ENCODE measurements at places on chromosomes 6 and 20.

- DNase-seq: no peak
Observed at GRCh38 chr6:155366325-155366724, 52.0 kb upstream of the TFB1M start.

- DNase-seq: no peak
Observed at GRCh38 chr6:5164092-5164491, 79.0 kb downstream of the PPP1R3G start.

DNA sequence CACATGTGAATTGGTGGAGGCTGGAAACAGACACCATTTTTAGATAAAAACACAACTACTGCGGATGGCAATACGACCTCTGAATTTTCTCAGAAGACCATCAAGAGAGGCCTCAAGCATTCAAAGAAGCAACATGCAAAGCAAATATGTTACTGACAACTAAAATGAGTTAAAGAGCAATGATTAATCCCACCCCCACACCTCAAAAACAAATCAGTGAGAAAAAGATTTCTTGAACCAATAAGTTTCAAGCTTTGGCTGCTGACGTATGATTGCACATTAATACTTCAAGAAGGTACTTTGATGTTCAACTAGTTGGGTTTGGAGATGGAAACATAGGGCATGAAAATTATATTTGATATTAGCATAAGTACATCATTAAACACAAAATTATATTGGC is 982 bp downstream of the MMUT start:
- peak; percentile 61 for DNase-seq

- DNase-seq: no peak
Observed at GRCh38 chr6:5111626-5112025, 26.5 kb downstream of the PPP1R3G start.

DNA sequence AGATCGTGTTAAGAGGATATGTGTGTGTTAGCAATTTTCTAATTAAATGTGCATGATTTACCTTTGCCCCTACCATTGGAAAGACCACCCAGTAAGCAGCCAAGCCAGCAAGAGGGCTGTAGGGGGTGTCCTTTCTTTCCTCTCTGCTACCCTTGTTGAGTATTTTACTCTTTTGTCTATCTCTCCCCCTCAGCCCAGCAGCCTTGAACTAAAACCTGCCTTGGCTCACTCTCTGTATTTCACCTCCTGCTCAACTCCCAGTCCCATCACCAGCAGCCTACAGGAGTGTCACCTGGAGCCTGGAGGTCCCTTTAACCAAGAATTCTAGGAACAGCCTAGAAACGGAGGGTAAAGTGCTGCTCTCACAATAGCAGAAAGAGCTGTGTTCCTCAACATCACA is 81.0 kb downstream of the HIVEP2 start:
- no peak for DNase-seq

DNA sequence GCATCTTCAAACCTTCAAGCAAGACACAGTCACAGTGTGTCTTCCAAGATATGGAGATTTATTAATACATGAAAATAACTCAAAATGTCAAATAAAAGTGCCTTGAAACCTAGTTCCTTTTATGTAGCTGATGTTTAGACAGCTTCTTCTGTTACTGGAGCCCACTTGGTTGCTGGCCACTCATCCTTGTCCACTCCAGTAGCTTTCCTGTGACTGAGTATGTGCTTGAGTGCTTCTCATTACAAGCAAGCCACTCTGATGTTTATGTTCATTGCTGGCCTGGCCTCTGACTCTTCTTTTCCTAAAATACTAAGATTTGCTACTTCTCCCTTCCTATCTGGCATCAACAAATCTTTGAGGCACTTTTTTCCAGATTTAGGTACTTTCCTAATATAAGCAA is 545.2 kb upstream of the MAN1A1 start:
- no peak for DNase-seq

DNA sequence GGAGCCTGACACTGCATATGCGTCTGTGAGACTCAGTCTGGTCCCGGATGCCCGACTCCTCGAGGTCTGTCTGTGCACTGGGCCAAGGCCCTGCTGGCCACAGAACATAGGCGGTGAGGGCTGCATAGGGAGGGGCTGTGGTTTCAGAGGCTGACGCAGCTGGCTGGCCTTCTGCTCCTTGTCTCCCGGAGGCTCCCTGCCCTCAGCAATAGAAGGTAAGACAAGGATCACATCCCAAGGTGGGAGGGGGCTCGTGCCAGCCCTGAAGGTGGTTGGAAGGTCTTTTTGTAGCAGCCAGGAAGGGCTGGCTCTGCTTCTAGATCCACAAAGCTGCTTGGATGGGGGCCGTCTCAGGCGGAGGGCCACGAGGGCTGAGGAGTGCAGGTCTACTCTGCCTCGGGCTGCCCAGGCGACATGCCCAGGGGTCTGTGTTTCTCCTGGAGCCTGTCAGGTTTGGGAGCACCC is 239.8 kb upstream of the SULF2 start:
- peak; percentile 97 for DNase-seq

GRCh38 chr6:141956868-141957267 is 175.9 kb upstream of the GJE1 start:
- no peak for DNase-seq

DNA sequence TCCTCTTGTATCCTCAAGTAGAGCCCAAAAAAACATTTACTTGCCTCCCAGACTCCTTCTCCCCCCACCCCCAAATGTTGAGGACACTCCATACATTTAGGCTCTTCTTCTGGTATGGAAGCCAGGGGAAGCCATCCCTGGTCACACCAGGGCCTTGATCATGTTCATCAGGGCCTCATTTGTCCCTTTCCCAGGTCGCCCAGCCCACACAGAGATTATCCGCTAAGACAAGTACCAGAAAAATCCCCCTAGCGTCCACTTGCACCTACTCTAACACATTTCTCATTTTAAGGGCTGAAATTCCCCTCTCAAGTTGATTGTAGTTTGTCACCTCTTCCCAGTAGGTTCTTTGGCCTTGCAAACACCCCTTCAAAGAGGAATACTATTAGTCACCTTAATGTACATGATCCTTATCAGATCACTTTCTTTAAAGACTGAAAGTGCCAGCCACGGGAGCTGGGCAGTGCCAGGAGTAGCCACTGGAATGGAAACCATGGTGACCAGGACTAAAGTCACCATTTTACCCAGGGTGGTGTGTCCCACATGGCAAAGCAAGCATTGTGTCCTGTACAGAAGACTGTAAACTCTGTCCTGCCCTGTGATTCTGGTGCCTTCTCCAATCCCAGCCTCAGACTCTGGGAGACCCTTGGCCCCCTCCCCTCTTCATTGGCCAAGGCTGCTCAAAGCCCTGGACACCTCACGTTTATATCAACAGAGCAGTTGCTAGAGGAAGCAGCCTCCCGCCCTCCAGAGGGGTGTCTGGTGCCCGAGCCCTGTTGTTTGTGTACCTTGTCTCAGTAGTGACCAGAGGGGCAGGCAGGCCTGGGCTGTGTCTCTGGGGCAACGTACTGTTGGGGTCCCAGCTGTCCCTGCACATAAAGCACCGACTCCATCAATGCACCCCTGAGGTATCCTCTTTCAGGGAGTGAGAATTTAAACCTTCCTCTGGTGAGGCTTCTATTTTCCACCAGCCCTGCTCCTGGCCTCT is 5.0 kb upstream of the APOBEC2 start:
- no peak for DNase-seq

DNA sequence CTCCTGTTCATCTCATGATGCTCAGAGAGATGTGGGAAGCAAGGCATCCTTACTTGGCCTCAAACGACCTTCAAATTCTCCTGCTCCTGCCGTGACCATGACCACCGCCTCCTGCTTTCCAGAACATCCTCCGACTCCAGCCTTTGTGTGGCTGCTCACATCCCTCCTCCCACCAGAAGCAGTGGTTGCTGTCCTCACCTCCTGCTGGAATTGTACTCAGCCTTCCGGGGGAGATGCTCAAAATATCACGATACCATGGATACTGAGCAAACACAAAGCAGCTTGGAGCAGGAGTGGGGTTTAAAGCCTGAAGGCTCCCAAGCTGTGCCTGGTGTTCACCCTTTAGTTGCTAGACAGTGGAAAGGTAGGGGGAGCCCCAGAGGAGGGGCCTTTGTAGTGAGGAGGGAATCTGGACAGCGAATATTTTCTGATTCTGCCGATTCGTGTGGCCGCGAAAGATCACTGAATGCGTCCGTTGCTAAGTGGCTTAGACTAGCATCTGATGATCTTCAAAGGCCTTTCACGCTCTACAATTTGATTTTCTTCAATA is 9.3 kb upstream of the DUSP22 start:
- DNase-seq: no peak

GRCh38 chr6:139888681-139889122 is 514.3 kb upstream of the CITED2 start:
- no peak for DNase-seq

- no peak for DNase-seq
Observed at GRCh38 chr6:56555438-56555872, 87.2 kb downstream of the DST start.

DNA sequence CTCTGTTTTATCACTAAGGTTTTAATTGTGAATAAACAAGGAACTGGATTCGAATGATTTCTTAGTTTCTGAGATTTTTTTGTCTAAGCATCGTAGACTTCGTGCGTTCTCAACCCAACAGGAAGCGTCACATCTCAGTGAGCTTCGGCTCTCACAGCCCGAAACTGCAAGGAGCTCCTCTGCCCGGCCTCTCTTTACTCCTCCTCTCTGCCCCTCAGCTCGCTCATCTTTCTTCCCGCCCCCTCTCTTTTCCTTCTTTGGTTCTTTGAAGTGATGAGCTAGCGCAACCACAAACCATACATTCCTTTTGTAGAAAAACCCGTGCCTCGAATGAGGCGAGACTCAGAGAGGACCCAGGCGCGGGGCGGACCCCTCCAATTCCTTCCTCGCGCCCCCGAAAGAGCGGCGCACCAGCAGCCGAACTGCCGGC is 480 bp upstream of the NT5E start:
- DNase-seq: peak; percentile 86

- DNase-seq: no peak
Observed at GRCh38 chr20:2917266-2917665, 44.0 kb downstream of the PTPRA start.

DNA sequence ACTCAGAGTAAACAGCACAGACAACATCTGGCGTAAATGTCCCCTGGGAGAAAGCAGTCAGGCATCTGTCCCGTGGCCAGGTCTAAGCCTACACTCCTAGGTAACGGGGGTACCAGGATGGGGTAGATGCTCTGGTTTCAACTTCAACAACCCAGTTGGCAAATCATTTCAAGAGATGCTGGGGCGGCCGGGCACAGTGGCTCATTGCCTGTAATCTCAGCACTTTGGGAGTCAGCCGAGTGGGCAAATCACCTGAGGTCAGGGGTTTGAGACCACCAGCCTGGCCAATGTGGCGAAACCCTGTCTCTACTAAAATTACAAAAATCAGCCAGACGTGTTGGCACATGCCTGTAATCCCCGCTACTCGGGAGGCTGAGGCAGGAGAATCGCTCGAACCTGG is 12.3 kb downstream of the PREX1 start:
- DNase-seq: no peak

DNA sequence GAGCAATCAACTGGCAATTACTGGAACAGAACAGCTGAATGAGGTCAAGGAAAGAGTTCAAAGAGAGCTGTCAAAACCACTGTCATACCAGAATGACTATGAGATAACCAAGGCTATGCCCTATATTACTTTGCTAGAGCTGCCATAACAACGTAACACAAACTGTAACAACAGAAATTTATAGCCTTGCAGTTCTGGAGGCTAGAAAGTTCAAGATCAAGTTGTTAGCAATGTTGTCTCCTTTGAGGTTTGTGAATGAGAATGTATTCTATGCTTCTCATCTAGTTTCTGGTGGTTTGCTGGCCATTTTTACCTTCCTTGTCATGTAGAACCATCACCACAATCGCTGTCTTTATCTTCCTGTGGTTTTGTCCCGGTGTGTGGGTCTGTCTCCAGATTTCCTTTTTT is 1323.0 kb upstream of the GJE1 start:
- DNase-seq: no peak

GRCh38 chr6:75855052-75855451 is 106.0 kb downstream of the MYO6 start:
- peak; percentile 77 for DNase-seq

DNA sequence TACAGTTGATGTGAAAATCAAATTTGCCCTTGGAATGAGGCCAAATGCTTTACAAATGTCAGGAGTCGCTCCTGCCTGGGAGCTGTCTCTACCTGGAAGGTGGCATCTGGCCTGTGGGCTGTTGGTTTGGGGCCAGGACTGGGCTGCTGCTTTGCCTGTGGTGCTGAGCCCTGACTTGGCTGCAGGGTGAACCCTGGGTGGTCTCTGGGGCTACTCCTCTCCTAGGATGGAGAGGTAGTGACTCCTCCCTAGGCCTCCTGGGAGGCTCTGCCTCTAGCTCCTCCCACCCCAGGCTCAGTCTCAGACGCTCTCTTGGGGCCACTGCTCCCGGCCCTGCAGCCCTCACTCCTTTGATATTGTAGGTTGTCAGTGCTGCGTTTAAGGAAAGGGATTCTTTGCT is 47.5 kb downstream of the EFCAB8 start:
- DNase-seq: no peak

DNA sequence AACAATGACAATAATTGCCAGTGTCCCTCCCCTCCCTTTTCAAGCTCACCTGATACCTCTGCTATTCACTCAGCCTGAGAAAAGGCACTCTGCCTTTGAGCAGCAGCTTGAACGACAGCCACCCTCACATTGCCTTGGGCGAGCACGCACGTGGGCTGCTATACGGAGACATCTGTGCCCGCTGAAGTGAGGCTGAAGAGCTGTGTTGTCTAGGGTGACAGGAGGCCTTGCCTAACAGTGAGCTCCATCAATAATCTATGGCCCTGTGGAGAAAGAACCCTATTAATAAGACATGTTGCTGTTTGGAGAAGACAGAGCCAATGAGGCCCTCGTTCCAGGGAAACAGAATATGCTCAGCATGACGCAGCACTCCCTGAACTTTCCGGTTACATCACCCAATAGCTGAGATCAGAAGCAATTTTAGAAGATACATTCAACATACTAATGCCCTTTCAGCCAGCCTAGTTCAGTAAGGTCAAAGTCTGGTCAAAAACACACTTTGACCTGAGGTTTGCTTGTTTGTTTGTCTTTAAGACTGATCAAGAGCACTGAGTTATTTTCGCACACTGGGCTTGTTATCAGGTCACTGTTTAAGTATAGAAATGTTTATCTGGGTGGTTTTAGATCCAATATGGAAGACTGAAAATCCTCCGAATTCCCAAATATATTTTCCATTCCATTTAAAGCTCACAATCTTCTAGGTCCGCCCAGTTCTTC is 30.6 kb downstream of the RBM24 start:
- DNase-seq: peak; percentile 6

DNA sequence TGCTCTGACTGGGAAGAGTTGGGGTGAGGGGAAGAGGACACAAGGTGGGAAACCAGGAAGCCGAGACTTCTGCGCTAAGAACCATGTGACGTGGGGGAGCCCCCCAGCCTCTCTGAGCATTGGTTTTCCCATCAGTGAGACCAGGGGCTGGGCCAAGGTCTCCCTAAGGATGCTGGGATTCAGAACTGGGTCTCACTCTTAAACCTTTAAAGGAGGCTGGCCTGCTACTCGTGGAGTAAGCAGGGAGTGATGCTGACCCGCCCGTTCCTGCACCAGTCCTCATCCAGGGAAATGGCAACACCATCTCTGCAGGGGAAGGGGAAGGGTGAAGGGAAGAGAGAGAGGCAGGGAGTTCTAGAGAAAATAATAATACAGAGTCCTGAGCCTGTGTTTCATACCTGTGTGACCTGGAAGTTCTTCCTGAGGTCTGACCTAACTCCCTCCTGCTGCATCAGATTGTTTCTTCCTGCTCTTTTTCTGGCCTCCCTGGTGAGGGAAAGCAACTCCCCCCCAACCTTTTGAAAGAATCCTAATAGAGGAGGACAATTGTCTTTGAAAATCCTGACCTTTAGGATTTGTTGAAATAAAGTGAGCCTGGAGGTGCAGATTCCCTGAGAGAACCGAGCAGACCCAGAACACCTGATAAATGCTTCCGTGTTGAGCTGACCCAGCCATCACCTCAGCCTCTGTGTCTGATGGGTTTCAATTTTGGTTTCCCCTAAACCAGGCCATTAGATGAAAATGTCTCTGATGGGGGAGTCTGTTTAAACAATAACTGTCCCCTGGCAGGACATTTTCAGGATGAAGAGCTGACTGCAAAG is 3.0 kb upstream of the GRM4 start:
- DNase-seq: no peak
